GM12891 (cell line): ENCODE measurements at places on chromosomes 3 and 15.

DNA sequence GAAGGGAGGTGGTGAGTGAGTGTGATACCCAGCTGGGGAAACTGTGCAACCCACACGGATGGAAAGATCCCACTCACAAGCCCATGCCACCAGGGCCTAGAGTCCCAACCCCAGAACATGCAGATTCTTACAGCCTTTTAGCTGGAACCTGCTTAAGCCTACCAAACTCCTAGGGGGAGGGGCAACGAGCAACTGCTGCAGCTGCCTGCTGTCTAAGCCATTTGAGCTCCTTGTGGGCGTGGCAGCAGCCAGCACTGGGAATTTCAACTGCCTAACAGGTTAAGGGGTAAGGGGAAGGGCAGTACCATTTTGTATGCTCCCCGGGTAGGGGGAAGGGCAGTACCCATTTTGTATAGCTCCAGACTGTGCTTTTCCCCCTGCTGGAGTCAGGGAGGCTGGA lies 673.2 kb upstream of the BCHE start:
- no peak for DNase-seq

- no peak for DNase-seq
Measured at GRCh38 chr15:78796510-78796909, 14.8 kb downstream of the ADAMTS7 start.

- DNase-seq = no peak
Measured at GRCh38 chr3:168973206-168973605, 690.3 kb downstream of the MECOM start.

GRCh38 chr3:14236902-14237301 lies 58.3 kb downstream of the LSM3 start:
- no peak for DNase-seq

DNA sequence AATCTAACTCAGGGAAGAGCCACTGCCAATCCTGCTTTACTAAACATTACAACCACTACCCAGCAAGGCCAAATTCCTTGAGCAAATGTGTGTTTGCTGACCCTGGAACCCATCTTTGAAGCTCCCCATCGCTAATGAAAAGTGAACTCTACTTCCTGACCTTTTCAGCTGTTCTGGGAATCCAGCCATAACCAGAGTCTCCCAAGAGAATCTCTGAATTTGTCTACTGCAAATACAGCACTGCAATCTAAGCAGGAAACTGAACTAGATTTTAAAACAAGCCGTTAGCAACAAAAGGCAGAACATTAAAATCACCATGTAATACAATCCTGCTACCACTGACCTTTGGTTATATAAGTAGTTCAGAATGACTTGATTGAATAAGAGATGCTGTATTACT lies 309.2 kb downstream of the MAGI1 start:
- no peak for DNase-seq

DNA sequence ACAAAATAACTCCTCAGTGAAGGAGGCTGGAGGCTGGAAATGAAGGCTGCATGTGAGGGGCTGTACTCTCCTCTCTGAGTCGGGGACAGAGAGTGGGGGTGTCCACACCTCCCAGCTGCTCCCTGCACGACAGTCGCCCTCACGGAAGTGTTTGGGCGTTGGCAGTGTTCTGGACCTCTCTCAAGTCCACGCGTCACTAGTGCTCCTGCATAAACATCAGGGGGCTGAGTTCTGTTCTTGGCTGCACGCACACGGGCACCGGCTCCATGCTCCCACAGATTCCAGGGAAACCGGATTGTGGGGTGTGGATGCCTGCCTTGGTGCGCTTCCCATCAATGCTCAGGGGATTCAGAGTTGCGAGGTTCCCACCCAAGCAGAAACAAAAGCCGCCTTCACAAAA lies 7.4 kb downstream of the RASGRF1 start:
- DNase-seq = no peak

GRCh38 chr3:133926736-133927539 lies 31.3 kb upstream of the RAB6B start:
- DNase-seq = no peak

GRCh38 chr3:101362406-101362805 lies 42.0 kb upstream of the IMPG2 start:
- DNase-seq = no peak

DNA sequence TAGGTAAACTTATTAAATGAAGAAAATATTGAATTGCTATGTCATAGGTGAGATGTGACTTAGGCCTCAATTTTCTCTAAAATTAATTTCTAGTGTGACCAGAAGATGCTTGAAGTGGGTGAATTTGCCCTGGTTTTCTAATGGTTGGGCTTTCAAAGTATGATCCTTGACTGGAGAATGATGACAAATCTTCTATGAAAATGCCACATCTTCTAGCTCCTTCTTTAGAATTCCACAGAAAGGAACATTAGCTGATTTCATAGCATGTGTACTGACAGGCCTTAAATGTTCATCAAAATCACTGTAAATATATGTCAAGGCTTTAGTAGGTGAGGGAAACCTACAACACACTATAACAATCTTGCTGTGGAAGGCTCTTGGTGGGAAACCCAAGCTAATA lies 8.9 kb downstream of the ABI3BP start:
- DNase-seq = no peak

DNA sequence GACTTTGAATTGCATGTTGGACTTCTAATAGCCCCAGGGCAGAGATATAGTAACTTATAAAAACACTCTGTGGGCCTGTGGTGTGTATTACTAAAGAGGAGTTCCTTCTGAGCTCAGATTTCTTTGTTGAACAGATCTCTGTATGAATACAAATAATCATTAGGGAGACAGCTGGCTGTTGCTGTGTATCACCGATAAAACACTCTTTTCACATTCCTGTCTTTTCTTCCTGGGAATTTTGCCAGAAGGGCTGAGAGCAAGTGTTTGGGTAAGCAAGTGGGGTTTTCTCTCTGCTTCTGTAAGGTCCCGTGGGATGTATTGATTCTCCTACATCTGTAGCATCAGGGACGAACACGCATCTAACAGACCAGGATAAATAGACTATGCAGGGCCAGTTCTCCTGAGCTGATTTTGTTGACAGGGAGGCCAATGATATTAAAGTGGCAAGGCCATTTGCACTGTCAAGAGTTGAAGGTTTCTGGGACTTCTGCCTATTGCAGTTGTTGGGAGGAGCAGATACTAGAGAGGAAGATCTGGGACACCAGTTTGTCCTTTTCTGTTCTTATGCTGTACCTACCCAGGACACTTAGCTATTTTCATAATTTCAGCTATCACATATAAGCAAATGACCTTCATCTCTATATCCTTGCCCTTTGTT lies 225.9 kb upstream of the CD96 start:
- DNase-seq = no peak

- DNase-seq = no peak
Measured at GRCh38 chr3:124209426-124209825, 217.5 kb upstream of the ROPN1 start.

DNA sequence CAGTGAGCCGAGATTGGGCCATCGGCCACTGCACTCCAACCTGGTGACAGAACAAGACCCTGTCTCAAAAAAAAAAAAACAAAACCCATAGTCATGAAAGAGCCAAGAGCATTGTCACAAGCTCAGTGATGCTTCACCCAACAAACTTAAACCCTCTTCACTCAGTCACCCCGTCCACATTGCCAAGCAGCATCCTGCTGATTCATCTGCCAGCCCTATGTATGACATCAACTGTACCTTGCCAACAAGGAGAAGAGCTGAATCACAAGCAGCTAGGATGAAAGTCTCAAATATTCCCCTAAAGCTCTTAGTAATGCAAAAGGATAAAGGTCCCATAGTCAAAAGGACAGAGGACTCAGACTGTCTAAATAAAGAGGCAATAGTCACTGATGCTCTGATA lies 90.0 kb downstream of the ANO10 start:
- no peak for DNase-seq

GRCh38 chr15:58235961-58236360 lies 97.8 kb downstream of the AQP9 start:
- DNase-seq = no peak

DNA sequence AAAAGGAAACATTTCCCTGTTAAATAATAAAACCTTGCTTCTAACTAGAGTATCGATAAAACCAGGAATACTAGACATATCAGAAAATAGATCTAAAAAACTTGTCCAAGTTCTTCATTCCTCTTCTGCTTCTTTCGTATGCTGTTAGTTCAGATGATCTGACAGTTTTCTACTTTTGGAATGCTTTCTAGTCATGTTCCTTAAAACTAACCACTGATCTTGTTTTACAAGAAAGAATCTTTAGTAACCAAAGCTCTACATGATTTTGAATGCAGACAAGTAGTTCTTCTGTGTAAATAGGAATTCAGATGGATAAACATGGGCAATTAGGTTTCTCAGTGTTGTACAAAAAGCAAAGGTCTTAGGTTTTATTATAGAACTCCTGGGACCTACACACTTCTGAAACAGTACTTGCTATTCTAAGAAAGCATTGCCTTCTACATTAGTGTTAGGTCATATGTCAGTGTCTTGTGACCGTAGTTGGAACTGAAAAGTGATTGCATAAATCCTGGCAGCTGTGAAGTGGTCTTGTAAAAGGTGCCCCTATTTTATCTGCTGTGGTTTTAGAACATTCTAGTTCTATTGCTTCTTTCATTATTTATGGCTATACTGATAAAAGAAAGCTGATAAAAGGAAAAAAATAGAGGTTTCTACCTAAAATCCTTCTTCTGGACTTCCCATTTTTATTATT lies 40.7 kb downstream of the SNRK start:
- no peak for DNase-seq

DNA sequence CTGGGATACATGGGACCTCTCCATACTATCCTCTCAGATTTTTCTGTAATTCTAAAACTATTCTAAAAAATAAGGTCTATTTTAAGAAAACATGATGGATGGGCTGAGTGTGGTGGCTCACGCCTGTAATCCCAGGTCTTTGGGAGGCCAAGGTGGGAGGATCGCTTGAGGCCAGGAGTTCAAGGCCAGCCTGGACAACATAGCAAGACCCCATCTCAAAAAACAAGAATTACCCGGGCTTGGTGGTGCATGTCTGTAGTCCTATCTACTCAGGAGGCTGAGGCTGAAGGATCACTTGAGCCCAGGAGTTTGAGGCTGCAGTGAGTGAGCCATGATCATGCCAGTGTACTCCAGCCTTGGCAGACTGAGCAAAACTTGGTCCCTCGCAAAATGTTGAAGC lies 9.4 kb downstream of the ZNF639 start:
- DNase-seq = no peak

DNA sequence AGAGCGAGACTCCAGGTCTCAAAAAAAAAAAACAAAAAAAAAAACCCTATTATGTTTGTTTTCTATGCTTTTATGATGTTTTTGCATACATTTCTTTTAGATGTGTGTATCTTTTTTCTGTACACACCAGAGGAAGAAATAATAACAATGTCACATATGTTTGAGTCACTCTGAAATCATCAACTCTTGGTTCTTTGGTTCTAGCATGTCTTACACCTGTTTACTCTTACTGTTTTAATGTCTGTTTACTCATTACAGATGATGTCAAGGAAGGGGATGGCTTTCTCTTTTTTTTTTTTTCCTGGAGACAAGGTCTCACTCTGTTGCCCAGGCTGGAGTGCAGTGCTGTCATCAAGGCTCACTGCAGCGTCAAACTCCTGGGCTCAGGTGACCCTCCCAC lies 24.1 kb downstream of the RHOA start:
- no peak for DNase-seq

- no peak for DNase-seq
Measured at GRCh38 chr3:16059711-16060357, 114.6 kb upstream of the GALNT15 start.

DNA sequence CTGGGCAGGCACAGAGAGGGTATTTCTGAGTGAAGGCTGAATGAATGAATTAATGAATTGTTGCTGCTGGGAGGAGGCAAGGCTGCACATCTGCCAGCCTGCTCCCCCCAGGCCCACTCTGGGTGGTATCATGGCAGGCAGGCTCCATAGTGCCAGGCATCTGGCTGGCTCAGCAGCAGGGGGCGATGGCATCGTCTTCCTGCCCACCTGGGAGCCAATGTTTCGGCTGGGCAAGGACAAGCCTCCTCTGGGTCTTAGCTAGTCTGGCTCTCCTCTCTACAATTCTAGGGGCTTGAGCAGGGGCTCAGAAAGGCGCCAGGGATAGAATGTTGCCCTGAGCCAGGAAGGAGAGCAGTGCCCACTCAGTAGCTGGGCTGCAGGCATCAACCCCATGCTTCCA lies 1.7 kb upstream of the TLR9 start:
- DNase-seq = no peak

- no peak for DNase-seq
Measured at GRCh38 chr3:89332386-89332785, 225.0 kb downstream of the EPHA3 start.

GRCh38 chr15:70761046-70761445 lies 2.3 kb downstream of the UACA start:
- DNase-seq = no peak

GRCh38 chr15:34851751-34852150 lies 56.4 kb upstream of the ACTC1 start:
- DNase-seq = no peak

DNA sequence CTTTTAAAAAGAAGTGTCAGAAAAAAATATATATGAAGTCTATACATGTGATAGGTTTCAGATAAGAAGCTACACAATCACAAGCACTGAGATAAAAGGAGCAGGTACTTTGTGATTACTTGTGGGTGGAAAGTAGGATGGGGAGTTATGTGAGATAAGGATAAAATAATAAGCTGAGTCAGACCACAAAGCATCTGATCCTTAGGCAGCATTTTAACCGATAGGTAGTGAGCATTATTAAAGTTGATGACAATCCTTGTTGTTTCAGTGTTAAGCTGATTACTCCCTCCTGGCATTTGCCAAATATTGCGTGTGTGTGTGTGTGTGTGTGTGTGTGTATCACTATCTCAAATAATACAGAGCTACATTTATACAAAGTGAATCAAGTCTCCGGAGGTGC lies 483.1 kb downstream of the NAALADL2 start:
- no peak for DNase-seq

DNA sequence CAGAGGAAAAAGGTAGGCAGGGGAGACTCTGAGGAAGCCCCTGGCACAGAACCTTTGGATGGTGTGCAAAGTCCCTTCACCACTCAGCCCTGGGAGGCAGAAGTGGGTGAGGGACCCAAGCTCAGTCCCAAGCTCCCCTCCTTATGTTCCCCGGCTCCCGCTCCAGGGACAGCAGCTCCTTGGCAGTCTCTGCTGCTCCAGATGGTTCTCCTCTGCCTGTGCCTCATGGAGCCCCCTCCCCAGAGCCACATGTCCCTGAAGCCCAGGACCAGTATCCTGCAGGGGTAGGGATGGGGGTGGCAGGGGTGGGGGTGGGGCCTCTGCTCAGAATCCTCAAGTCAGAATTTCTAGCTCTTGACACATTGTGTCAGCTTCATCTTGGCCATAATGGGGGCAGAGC lies 8.0 kb upstream of the CAMKV start:
- no peak for DNase-seq

GRCh38 chr3:35908366-35909232 lies 269.3 kb downstream of the ARPP21 start:
- DNase-seq = peak; percentile 1

- no peak for DNase-seq
Measured at GRCh38 chr15:89978914-89979313, 22.2 kb upstream of the ZNF710 start.

GRCh38 chr3:66000506-66000905 lies 38.2 kb downstream of the MAGI1 start:
- no peak for DNase-seq

DNA sequence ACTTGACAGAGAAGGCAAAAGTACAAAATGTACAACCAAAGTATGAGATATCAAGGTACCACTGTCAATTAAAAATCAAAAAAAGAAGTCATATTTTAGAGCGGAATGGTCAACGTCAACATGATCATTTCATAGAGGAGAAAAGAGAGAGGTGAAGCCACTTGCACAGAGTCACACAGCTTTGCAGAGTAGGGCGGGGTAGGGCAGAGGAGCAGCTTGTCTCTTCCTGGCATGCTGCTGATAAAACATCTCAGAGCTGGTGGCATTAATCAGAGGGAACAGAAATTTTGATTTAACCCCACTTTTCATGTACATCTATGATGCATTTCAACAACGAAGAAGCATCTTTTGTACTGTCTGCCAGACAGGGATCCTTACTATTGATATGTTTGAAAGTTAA lies 5.2 kb upstream of the IGF1R start:
- DNase-seq = no peak
